OCI-LY7 (cell line): ENCODE measurements at places on chromosomes 12 and 14.

DNA sequence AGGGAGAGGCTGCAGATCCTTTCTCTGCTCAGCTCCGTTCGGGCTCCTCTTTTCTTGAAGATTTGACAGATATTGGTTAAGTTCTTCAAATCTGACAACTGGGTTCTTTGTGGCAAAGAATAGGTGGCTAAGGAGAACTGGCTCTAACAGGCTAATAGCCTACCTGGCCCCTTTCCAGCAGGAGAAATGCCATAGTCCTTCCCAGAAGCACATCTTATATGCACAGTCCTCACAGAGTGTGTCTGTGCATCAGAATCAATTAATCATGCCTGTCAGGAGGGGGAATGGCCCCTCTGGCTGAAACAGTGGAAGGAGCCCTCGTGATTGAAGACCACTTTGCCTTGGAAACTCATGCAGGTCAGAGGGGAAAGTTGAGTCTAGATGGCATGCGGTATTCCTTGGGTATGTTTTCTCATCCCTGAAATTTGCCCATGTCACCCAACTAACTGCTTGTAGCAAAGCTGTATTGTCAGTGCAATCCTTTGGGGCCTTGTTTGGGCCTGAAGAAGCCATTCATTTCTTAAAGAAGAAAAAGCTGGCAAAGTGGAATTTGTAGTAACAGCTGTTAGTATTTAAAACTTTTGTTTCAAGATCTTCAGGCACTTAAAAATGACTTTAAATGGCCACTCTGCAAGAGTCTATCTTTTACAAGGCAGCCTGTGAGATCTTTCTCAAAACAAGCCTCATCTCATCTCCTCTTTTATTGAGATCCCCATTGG is 251.5 kb downstream of the ZFP36L1 start:
- no peak for DNase-seq

DNA sequence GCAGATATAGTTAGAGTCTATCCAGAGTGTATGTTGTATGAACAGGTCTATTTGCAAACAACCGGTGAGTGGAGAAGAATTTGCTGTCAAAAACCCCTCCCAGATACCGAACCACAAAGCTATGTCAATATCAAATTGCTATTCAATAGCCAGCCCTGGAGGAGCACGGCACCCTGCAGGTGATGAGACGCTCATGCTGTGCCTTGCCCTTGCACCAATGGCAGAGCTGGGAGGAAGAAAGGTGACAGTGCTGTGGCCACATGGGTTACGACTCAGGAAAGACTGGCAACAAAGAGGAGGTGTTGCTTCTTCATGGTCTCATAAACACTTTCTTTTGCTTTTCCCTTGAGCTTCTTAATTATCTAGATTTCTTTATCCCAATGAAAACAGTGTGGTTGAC is 55.7 kb downstream of the PAX9 start:
- DNase-seq, result no peak

DNA sequence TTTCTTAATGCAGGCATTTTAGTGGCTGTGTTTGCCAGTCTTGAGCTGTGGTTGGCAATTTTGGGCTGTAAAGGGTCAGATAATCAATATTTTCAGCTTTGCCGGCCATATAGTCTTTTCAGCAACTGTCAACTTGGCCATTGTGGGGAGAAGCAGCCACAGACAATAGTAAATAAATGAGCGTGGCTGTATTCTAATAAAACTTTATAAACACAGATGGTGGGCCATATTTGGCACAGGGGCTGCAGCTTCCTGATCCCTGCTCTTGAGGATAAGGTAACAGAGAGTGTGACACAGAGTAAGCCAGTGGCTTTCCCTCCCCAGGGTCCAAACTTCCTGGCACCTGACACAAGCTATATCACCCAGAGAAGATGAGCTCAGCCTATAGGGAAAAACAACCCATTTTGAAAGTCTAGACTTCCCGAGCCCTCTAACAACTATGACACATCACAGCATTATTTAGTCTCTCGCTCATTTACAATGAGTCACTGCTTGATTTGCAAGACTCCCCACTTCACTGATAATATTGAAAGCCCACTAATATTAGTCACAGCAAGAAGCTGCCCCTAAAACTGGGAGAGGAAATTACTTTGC is 163.1 kb upstream of the TMPO start:
- DNase-seq, result no peak

DNA sequence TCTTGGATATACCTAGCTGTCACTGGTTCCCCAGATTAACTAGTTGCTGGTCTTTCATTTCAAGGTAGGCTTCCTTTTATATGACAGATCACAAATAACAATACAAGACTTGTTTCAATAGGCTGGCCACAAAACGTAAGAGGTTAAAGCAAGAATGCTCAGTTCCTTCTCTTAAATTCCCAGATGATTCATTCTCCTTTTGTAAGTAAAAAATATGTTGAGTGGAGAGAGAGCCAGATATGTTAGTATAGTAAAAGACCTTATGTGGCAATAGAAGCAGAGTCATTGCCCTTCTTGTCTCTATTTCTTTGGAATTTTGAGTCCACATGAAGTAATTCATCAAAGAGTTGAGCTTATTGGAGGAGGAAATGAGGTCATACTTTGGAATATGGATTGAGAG is 939.0 kb upstream of the ATXN7L3B start:
- no peak for DNase-seq

- DNase-seq, result no peak
Measured at GRCh38 chr12:54356951-54357356, 7.3 kb downstream of the GPR84 start.

DNA sequence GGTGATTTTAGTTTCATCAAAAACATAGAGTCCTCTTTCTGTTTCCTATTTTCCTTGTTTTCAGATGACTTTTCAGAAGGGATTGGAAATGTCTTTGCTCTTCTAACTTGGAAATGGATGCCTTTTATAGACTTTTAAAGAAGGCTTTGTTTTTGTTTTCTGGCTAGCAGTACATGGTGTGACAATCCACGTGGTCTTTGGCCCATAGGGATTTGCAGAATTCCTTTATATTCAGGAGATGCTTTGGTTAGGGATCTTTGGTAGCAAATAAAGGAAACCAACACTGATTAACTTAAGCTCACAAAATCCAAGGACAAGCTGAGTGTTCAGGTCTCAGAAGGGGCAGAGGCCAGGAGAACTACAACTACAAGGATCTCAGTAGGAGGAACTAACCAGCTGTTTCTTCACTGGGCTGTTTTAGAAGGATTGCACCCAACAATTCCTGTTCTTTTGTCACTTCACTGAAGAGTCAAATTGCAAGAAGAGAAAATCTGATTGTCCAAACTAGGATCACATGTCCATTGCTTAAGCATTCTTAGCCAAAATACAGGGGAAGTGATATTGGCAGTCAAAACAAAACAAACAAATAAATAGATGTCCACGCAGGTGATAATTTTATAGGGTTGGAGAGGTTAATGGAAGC is 58.6 kb upstream of the MANSC4 start:
- DNase-seq, result no peak

DNA sequence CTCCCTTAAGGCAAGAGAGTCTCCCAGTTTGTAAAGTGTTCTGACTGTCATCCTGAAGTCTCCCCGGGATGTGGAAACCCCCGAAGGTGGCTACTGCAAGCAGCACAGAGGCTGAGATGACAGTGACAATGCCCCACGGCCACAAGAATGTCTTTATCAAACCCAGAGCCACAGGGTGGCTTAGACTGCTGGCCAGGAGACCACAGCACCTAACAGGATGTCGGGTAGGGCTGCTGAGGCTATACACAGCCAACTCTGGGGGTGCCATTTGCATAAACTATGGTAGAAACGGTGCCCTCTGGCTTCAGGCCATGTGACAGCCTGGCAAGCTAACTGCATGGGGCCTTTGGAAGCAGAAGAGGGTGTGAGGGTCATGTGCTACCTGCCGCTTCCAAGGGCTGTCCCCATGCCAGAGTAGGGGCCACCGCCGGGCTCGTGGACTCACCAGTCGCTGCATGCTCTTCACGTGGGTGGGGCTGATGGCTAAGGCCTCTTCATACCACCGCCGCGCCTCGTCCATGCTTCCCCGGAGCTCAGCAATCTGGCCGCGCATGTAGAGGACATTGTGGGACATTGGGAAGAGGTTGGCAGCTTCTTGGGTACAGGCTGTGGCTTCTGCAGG is 180.9 kb downstream of the CALM1 start:
- DNase-seq, result no peak

GRCh38 chr12:94560431-94561221 is 89.7 kb downstream of the TMCC3 start:
- peak; percentile 62 for DNase-seq

DNA sequence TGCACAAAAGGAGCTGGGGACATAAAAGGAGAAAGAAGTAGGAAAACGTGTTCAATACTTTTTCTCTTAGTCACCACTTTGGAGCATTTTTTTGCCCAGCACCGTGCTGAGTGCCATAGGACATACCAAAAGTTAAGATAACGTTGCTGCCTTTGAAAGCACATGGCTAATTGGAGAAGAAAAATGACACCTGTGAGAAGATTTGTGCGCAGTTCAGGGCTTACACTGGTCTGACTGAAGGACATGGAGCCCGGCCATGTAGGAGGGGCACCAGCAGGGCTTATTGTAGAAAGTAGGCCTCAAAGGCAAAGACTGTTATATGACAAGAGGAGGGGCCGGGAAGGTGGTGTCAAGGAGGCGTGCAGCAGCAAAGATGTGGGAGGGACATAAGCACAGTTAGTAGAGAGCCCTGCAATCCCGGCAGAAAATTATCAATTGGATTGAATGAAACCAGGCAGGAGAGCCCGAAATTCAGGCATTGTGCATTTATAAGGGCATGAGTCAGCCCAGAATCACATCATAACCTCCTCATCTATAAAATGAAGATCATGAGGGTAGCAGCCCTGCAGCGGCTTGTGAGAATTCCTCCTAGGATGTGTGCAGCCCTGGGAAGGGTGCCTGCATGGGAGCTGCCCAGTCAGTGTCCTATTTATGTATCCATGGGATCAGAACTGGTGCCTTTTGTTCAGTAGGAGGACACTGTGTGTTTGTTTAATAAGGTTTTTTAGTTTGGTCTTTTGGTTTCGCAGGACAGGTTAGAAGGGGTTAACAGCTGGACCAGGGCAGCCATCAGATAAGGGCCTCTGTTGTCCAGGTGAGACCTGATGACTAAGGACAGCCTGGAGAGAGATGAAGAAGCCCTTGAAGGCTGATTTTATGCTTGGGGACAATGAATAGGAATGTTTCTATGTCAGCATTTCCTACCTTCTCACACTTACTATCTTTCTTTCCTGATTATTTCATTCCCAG is 122.4 kb downstream of the GPR135 start:
- no peak for DNase-seq

GRCh38 chr12:69508091-69508490 is 37.9 kb downstream of the FRS2 start:
- no peak for DNase-seq

DNA sequence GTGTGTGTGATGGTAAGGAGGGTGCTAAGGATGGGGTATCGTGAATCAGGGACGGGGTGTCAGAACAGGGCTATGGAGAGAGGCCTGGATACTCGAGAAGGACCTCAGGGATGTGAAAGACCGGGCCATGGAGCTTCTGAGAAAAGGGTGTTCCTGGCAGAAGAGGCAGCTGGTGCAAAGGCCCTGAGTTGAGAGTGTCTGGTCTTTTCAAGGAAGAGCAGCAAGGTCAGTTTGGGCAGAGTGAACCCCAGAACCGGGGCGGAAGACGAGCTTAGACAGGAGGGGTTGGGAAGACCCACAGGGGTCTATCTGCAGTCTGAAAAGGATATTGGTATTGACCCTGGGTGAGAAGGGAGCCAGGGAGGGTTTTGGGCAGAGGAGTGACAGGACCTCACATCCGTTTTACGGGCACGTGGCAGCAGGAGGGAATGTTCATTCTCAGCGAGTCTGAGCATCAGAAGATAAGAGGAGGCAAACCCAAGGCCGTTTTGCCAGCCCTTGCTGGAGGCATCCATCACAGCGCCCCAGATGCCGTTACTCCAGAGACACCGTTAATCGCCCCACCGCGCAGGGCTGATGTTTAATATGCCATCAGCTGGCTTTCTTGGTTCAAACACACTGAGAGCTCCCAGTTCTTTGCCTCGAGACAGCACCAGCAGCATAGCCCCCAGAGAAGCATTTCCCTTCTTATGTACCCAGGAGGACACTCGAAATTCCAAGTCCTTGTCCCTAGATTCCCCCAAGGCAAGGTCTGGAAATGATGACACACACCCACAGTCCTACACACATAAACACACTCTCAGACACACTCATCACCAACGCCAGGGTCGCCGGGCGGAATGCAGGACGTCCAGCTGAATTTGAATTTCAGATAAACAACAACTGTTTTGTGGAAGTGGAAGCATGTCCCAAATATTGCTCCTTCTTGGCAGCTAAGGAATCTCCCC is 41.4 kb upstream of the EML1 start:
- DNase-seq, result no peak

- peak; percentile 10 for DNase-seq
Measured at GRCh38 chr14:72892879-72893635, 844 bp downstream of the DPF3 start.

GRCh38 chr12:53071591-53072551 is 7.3 kb downstream of the SPRYD3 start:
- DNase-seq, result no peak

GRCh38 chr14:100666403-100666802 is 60.3 kb upstream of the DLK1 start:
- no peak for DNase-seq

DNA sequence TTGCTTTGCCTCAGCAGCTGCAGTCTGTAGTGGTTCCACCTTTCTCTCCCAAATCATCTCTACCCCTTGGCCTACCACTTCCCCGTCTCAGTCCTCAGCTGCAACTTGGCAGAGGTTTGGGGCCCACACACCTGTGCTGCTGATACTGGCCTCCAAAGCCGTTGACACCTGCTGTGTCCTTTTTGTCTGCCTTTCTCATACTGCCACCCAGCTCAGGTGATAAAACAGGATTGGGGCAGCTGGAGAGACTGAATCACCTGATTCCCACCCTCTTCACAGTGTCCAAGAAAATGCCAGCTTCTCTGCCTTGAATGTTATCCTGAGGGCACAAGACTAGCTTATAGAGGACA is 103.7 kb downstream of the ETV6 start:
- DNase-seq, result peak; percentile 93

DNA sequence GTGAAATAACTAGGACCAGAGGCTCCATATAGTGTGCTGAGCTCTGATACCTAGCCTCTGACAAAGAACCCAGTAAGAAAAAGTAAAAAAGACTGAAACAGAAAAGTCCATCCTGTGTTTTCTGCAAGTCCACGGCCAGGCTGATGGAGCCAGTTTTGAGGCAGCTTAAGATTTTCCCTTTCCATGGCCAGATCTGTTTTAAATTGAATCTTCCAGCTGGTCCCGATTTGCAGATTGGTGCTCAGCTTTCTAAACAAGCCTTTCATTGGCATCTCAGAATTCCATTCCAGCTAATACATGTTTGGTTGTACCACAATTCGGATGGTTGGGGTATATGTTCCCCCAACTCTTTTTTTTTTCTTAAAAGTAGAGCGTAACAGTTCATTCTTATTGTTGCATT is 152.0 kb downstream of the DACT1 start:
- DNase-seq, result no peak

GRCh38 chr12:106986625-106987389 is at the start of gene MTERF2:
Gene MTERF2, minus strand, starts transcription at chr12:106987146. Its CDS starts 8,432 bp downstream, at chr12:106978714.
- peak; percentile 88 for DNase-seq

- DNase-seq, result peak; percentile 10
Measured at GRCh38 chr12:2049604-2050540, 2.9 kb upstream of the CACNA1C start.

DNA sequence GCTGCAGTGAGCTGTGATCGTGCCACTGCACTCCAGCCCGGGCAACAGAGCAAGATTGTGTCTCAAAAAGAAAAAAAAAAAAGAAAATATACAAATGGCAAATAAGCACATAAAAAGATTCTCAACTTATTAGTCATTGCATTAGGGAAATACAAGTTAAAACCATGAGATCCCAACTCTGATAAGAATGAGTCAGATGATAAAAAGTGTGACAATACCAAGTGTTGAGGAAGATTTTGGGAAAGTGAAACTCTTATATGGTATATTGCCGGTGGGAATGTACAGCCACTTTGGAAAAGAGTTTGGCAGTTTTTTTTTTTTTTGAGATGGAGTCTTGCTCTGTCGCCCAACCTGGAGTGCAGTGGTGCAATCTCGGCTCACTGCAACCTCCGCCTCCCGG is 7.6 kb upstream of the PRPF40B start:
- no peak for DNase-seq
